ENCODE measurements at places on chromosomes 4 and X.

- DNase-seq: no peak
Observed at GRCh38 chrX:103464072-103464773, 55.1 kb downstream of the RAB40A start.

DNA sequence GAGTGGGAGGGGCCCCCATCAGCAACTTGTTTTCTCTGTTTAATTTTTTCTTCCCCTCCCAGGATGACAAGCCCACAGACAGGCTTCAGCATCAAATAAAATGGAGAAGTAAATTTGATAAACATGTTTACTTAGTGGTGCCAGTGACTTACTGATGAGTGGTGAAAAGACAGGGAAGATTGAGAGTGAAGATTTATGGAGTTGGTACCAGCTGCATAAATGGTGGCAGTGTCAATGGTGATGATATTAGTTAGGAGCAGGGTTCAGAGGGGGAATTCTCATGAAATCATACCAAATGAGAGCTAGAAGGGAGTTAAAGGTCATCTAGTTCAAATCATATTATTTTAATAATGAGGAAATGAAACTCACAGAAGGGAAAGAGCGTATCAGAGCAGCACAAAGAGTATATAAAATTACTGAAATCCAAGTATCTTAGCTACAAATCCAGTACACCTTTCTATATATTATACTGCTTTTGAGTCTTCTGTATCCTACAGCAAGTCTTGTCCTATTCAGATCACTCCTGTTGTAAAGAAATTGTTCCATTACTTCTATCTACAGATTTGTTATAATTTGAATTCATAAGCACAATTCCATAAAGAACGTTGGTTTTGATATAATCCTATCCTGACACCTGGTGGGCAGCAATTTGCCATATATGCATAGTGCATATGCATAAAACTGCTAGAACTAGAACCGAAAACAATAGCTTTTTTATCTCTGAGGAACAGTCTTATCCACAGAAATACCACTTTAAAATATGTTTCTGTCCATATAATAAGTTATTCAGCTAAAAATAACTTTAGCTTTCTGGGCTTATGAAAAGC is 5.0 kb downstream of the P2RY10 start:
- DNase-seq: no peak

DNA sequence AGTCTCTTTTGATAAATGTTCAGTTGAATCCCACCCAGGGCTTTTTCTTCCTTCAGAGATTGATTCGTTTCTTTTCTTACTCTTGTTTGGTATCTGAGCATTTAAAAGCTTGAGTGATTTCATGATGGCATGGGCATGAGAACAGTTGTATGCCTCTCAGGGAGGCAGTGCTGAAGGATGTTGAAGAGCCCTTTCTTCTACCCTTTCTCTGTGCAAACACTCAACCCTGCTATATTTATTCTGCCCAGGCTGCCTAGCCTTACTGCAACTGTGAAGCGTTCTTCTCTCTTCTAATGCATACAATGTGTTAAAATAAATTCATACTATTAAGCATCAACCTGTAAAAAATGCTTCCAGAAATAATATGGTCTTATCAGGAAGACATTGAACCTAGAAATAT is 367.6 kb upstream of the LCORL start:
- no peak for DNase-seq

- no peak for DNase-seq
Observed at GRCh38 chr4:184316821-184317220, 99.1 kb upstream of the ENPP6 start.

GRCh38 chr4:168849997-168850396 is 160.1 kb downstream of the CBR4 start:
- no peak for DNase-seq

DNA sequence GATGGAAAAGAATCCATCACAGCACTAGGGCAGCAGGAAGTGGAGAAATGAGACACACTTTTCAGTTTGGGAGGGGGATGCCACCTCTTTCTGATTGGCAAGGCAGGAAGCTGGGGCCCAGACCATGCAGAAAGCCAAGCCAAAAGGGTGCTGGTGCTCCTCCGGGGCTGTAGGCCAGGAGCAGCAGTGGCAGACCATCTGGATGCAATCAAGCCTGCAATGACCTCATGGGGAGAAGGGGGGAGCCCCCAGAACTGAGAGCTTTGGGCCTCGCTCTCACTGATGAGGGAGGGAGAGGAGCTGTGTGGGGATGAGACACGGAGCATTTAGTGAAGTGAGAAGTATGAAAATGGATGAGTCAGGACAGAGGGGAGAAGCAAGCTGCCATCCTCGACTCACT is 141.3 kb upstream of the NALF2 start:
- DNase-seq: no peak

Measured in SHP77 (cell line).